ENCODE measurements at places on chromosomes 16 and 17.

- DNase-seq = no peak
These were observed 70.8 kb downstream of the GOSR1 start for GRCh38 chr17:30547778-30548573.

- no peak for DNase-seq
These were observed 47.6 kb downstream of the XPO6 start for GRCh38 chr16:28164140-28164539.

GRCh38 chr17:80421381-80422090 lies 6.6 kb downstream of the ENDOV start:
- no peak for DNase-seq

GRCh38 chr16:81582655-81583441 lies 138.2 kb downstream of the CMIP start:
- DNase-seq = no peak

GRCh38 chr17:80826955-80827645 lies 164.5 kb upstream of the CHMP6 start:
- DNase-seq = no peak

GRCh38 chr16:554297-554621 lies 5.9 kb upstream of the PRR35 start:
- DNase-seq = no peak

- no peak for DNase-seq
These were observed 21.0 kb upstream of the ENDOV start for GRCh38 chr17:80393961-80394360.

DNA sequence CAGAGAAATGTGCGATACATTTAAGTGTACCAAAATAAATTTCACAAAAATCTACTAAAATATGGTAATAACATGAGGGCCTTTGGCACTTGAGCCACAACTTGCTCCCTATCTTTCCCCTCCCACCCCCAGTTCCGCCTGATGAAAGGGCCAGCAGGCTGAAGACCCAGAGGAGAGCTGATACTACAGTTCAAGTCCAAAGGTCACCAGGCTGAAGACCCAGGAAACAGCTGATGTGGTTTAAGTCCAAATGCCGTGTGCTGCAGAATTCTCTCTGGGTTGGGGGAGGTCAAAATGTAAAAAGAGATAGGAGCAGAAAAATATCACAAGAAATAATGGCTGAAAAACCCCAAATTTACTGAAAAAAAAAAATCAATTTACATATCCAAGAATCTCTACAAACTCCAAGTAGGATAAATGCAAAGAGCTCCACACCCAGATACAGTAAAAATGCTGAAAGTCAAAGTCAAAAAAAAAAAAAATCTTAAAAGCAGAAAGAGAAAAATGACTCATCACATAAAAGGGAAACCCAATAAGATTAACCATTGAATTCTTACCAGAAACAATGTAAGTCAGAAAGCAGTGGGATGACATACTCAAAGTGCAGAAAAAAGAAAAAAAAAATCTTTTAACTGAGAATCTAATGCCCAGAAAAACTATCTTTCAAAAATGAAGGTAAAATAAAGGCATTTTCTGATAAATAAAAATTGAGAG lies 452.1 kb upstream of the ASIC2 start:
- DNase-seq = no peak

DNA sequence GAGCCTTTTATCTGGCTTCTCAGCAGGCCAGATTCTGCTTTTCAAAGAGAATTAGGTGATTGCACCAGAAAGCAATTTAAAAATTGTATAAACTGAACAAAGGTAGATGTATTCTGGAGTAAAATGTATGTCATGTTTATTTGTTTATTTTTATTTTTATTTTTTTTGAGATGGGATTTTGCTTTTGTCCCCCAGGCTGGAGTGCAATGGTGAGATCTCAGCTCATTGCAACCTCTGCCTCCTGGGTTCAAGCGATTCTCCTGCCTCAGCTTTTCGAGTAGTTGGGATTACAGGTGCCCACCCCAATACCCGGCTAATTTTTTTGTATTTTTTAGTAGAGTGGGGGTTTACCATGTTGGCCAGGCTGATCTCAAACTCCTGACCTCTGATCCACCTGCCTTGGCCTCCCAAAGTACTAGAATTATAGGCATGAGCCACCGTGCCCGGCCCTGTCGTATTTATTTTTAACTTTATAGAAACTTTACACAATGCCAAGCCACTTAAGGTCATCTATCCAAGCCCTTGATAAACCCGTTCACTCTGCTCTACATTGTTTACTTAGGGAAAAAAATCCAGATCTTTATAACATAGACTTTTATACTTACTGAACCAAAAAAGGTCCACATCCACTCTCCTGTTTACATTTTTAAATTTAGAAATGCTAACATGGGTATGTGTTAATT lies 22.7 kb upstream of the GOT2 start:
- no peak for DNase-seq

GRCh38 chr16:69471121-69471520 lies 46.7 kb downstream of the CYB5B start:
- no peak for DNase-seq
